Smooth muscle cell of the coronary artery (primary cell): ENCODE measurements at places on chromosomes 3 and 15. TPM values are rescaled to one million over a fixed set of nuclear protein-coding genes. Genes with fewer than 3 reads are reported as not detected.

The LRRC31 gene
- total RNA-seq: not detected in 2 replicates

The ANKRD34C gene
- total RNA-seq: not detected in 2 replicates

The RPUSD2 gene
- total RNA-seq: 12.9 and 14.7 TPM in 2 replicates

The PRR20G gene
- total RNA-seq: not detected in 2 replicates

The FAM174B gene
- 1.7 and 4.0 TPM in 2 replicates for total RNA-seq

The TAGLN3 gene
- total RNA-seq: 0.38 TPM in 1 of 2 replicates, not detected in the other

The MYO5C gene
- under 0.01 and 0.70 TPM in 2 replicates for total RNA-seq

The DNASE1L3 gene
- total RNA-seq: 0.12 TPM in 1 of 2 replicates, not detected in the other

The C3orf62 gene
- 0.59 and 0.90 TPM in 2 replicates for total RNA-seq

The CIDEC gene
- total RNA-seq: not detected in 2 replicates

The KLHL6 gene
- total RNA-seq: under 0.01 TPM in 1 of 2 replicates, not detected in the other

The C15orf39 gene
- 0.94 and 2.3 TPM in 2 replicates for total RNA-seq

The MYLK gene
- total RNA-seq: 85.2 and 276 TPM in 2 replicates

The DUSP7 gene
- total RNA-seq: 3.0 and 8.2 TPM in 2 replicates

The IL17RC gene
- 20.9 and 21.8 TPM in 2 replicates for total RNA-seq

The BOC gene
- 0.38 and 19.7 TPM in 2 replicates for total RNA-seq

The CD276 gene
- total RNA-seq: 85.0 and 183 TPM in 2 replicates

The RBP2 gene
- not detected in 2 replicates for total RNA-seq

The CCRL2 gene
- total RNA-seq: 0.12 TPM in 1 of 2 replicates, not detected in the other

The MAPKAPK3 gene
- total RNA-seq: 26.1 and 27.1 TPM in 2 replicates

The EPHA3 gene
- total RNA-seq: under 0.01 and 2.2 TPM in 2 replicates

The PLAAT1 gene
- total RNA-seq: not detected in 2 replicates

The RGMA gene
- total RNA-seq: 0.75 and 3.2 TPM in 2 replicates

The SV2B gene
- total RNA-seq: 0.12 TPM in 1 of 2 replicates, not detected in the other

The DUOXA2 gene
- total RNA-seq: not detected in 2 replicates

The SUSD5 gene
- total RNA-seq: 5.0 and 9.6 TPM in 2 replicates

The GALK2 gene
- total RNA-seq: 47.3 and 56.4 TPM in 2 replicates

The MEGF11 gene
- not detected in 2 replicates for total RNA-seq

The ALDH1A3 gene
- total RNA-seq: 29.7 and 168 TPM in 2 replicates

The RPL4 gene
- total RNA-seq: 2,882 and 3,107 TPM in 2 replicates

The TM4SF1 gene
- total RNA-seq: 76.5 and 458 TPM in 2 replicates

The IDH3A gene
- 20.8 and 33.9 TPM in 2 replicates for total RNA-seq

The C3orf80 gene
- total RNA-seq: 0.59 and 0.75 TPM in 2 replicates

The DLEC1 gene
- under 0.01 TPM in 2 replicates for total RNA-seq

The MASP1 gene
- 5.7 and 20.2 TPM in 2 replicates for total RNA-seq

The TMEM87A gene
- total RNA-seq: 34.4 and 35.1 TPM in 2 replicates

The SNAP23 gene
- 49.6 and 161 TPM in 2 replicates for total RNA-seq
